ENCODE measurements at places on chromosomes 13 and 19.

GRCh38 chr19:13712767-13713201 lies 51.5 kb upstream of the MRI1 start:
- peaks cover 4% of the 10 kb centered on the region for H3K4me1 ChIP-seq
- DNase-seq, result peak; percentile 20
- H3K27ac ChIP-seq, result no peak overlapping the region
- H3K36me3 ChIP-seq, result no peaks in the 10 kb centered on the region

GRCh38 chr19:40813182-40813581 lies 14.2 kb downstream of the EGLN2 start:
- peaks cover 21% of the 10 kb centered on the region for H3K4me1 ChIP-seq
- no peaks in the 10 kb centered on the region for H3K27me3 ChIP-seq
- H3K27ac ChIP-seq, result no peak overlapping the region
- peak; percentile 77 for DNase-seq

- no peaks in the 10 kb centered on the region for H3K27me3 ChIP-seq
- DNase-seq, result no peak
- no peaks in the 10 kb centered on the region for H3K36me3 ChIP-seq
- no peak overlapping the region for H3K4me3 ChIP-seq
These were observed 17.1 kb downstream of the SIAH3 start for GRCh38 chr13:45834411-45834994.

DNA sequence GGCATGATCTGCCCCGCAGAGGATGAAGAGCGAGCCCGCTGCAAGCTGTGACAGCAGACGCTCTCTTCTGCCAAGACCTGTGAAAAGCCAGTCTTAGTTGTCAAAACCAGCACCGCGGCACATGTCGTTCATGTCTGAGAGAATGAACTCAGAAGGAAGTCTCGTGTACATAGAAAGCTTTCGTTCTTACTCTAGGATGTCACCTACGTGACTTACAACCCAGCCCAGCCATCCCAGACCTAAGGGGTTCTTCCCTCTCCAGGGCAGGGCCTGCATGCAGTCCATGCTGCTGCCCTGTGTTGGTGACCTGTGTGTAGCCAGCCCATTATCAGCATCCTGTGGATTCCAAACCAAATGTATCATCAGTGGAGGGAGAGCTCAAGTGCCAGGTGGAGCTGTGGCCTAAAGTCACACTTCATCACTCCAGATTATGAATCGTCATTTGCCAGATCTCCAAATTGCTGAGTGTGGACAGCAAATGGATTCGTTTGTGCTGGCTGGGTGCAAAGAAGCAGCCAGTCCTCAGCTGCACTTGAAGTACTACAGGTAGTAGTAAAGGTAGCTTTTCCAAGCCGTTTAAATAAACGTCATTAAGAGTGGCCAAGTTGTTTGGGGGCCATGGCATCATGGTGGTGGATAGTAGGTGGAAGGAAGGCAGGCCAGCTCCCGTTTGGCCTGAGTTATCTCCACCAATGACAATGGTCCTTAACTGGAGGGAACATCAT lies 73.9 kb upstream of the GPR183 start:
- H3K36me3 ChIP-seq, result peaks cover 3% of the 10 kb centered on the region
- no peaks in the 10 kb centered on the region for H3K27me3 ChIP-seq
- no peak overlapping the region for H3K27ac ChIP-seq
- no peak for DNase-seq
- no peak overlapping the region for H3K4me3 ChIP-seq

DNA sequence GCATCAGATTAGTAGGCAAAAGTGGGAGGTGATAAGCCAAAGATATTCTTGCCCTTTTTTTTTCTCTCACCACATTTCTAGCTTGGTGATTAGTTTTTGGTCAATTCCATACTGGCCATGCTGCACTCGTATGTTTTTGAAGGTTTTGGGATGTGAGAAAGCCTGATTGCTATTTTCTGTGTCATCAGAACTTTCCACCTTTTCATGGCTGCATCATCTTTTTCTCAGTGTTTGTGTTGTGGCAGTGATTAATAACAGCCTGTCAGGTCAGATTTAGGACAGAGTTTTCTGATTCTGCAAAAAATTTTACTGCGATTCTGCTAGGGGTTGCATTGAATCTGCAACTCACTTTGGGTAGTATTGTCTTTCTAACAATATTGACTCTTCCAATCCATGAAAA lies 32.9 kb downstream of the PSG1 start:
- no peaks in the 10 kb centered on the region for H3K27me3 ChIP-seq
- no peaks in the 10 kb centered on the region for H3K36me3 ChIP-seq
- H3K4me1 ChIP-seq, result no peaks in the 10 kb centered on the region
- H3K4me3 ChIP-seq, result no peak overlapping the region
- no peak for DNase-seq
- no peak overlapping the region for H3K27ac ChIP-seq

Data from lung (tissue), 17 donors.